Right cardiac atrium (tissue), 5 donors: ENCODE measurements at places on chromosomes 2 and 18. TPM values are rescaled to one million over a fixed set of nuclear protein-coding genes. Genes with fewer than 3 reads are reported as not detected.
A peak's percentile ranks its signal among the peaks of the same experiment; 100 is the strongest.

Gene CCT4
- 102 TPM for total RNA-seq

Gene CEP192
- 29.8 TPM for total RNA-seq

- DNase-seq, result no peak
These were observed 33.3 kb downstream of the NAB1 start for GRCh38 chr2:190682168-190682567.

Gene ST6GAL2
- total RNA-seq, result 0.76 TPM

Gene CROCC2
- not detected for total RNA-seq

DNA sequence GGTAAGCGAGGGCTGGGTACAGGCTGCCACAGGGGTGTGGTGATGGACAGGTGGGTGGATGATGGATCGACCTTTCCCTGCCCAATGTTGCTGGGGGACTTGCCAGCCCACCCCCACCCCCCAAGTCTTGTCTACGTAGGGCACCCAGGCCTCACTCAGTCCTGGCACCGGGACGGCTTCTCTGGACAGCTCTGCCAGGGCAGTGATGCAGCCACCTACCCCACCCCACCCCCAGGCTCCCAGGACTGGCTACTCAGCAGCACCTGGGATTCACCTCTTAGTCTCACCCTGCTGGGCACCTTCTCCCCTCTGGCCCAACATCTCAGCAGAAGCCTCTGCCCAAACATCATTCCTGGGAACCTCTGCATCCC, 55.7 kb downstream of the ANKMY1 start:
- no peak for DNase-seq

DNA sequence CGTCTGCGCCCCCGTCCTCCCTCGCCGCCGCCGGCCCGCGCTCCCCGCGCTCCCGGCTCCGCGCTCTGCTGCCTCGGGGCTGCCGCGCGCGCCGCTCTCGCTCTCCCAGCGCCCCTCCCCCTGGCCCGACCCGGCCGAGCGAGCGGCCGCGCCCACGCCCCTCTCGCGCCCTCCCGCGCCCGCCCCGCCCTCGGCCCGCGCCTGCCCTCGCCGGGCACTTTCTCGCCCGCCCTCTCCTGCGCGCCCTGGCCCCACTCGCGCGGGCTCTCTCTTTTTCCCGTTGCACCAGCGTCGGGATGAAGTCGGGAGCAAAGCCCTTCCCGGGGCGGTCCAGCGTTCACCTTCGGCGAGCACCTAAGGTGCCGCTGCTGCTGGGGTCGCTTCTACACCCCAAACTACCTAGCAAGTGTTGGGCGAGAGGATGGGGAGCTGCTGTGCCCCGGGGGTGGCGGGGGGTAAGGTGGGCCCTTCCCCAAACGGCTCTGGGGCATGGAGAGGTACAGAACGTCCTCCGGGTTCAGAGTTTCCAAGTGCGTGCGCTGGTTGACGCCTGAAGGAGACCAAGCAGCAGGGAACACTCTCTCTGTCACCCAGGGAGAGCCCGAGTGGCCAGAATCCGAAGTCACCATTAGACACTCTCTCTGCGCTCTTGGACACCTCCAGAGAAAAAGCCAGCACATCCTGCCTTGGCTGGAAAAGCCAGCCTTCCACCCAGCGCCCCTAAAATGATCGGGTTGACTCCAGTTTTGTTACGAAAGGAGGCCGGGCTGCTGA, at the start of gene COLEC12:
Gene COLEC12 (minus strand): TSS at position 70 of the 774 bp plus-strand sequence. CDS start 187 bp downstream, outside the sequence.
- DNase-seq, result peak; percentile 82

- no peak for DNase-seq
These were observed 2.8 kb upstream of the OSBPL6 start for GRCh38 chr2:178191511-178191910.

Gene ZBTB14
- total RNA-seq, result 8.2 TPM

DNA sequence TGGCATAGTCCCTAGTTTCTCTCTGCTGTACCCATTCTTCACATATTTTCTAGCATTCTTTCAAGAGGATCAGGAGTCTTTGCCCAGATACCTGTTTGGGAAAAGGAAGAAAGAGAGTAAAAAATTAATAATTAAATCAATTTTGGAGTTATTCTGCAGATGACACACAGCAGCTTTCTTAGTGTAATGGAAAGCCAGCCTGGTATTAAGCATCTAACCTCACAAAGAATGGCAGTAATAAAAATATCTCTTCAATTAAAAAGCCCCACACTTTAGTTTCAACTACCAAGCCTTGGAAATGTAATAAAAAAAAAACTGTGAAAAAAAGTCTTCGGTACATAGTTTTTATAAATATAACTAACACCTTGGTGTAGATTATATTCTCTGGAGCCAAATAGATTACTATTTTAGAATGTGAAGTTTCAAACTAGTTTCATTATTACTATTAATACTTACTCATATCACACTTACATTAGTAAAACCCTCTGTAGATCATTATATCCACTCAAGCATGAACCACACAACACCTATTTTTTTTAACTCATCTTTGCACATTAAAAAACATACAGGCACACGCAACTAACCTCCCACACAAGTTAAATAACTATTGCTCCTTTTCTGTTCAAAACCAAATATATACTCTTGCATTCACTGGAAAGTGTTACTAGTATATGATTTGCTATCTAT, 90.9 kb downstream of the GPD2 start:
- no peak for DNase-seq

- peak; percentile 72 for DNase-seq
These were observed 82.9 kb downstream of the TNS1 start for GRCh38 chr2:217919781-217920351.

DNA sequence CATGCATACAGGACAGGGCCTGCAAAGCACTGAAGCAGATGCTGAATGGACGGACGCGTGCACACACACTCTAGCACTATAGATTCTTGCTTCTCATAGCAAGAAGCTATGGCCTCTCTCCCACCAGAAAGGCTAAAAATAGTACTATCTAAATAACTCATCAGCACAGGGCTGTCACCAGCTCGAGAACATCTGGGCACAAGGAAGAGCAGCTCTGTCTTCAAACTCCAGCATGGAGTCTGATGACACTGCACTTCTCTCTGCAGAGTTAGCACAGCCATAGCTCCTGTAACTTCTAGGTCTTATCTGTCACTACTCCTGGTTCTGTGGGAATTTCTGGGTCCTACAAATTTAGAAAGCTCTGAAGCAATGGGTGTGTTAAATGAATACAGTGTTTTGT, 123.5 kb downstream of the MYO5B start:
- no peak for DNase-seq

Gene RNF152
- 10.9 TPM for total RNA-seq

Gene HOXD3
- total RNA-seq, result not detected
